ENCODE measurements at places on chromosomes 11 and 22.

DNA sequence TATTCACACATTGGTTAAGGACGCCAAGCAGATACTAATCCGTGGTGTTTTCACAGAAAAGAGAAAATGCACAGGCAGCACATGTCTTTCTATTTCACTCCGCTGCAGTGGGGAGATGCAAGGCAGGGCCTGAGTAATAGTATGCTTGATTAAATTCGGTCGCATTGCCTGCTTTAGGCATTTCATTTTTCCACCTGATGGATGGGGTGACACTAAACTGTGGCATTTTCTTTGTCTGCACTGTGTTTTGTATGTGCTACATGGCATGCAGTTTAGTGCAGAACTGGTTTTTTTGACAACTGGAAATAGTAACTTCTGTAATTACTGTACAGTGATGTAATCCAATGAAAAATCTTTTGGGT is 94.9 kb downstream of the SLC17A6 start:
- DNase-seq: no peak

DNA sequence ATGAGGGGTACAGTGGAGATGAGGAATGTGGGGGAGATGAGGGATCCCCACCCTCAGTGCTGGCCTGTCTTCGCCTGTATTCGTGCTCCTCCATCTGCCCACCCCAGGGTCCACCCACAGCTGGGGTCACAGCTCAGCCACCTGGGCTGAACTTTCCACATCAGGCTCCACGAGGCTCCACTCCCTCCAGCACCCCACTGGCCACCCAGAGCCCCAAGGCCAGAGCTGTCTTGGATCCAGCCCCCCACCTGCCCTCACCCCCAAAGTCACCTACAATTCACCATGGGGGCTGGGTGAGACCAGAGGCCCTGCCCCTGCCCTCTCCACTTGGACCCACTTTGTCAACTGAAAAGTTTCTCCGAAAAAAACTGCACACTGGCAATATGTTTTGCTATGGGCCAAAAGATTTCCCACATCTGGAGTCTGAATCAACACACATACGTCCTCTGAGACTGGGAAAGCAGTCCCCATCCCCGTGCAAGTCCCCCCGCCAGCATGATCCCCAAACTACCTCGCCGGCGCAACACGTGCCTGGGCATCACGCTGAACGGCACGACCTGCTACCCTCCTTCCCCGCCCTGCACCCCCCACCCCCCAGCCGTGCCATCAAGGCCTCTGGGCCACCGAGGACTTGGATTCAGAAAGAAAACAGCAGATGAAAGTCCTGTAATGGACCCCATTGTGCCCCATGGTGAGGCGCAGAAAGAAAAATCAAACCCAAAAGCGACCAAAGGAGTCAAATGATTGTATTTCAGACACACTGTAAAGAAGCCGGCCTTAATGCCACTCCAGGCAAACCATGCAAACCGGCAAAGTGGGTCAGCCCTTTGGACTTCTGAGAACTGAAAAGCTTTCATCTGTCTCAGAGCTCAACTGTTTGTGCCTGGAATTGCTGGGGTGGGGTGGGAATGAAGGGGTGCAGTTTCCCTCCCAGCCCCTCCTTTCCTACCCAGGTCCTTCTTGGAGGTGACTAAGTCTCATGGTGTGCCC is 16.5 kb upstream of the GAL start:
- DNase-seq: no peak

GRCh38 chr11:117313091-117313490 is 3.0 kb downstream of the BACE1 start:
- no peak for DNase-seq

DNA sequence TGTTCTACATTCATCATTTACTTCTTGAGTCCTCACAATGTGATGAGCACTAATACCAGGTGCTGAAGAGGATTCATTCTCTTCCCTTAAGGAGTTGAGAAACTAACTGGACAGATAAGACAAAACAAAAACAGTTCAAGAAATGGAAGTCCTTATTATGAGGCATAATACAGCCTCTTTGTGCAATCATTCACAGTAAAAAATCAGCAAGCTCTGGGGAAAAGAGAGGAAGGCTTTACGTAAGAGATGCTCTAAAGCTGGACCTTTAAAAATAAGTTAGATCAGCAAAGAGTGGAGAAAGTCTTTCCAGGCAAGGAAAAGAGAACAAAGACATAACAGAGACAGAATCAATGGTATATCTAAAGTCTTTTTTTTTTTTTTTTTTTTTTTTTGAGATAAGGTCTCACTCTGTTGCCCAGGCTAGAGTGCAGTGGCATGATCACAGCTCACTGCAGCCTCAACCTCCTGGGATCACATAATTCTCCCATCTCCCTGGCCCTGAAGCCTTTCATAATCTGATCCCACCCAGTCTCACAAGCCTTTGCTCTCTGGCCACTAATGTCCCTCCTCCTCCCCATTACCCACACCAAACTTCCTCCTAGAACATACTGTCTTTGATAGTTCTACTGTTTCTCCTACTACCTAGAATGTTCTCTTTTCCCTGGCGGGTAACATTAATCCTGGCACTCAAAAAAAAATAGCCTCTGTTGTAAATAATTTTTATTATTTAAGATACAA is 40.9 kb downstream of the MRTFA start:
- no peak for DNase-seq

- DNase-seq: no peak
These were observed 29.3 kb upstream of the SYT8 start for GRCh38 chr11:1805525-1805924.
